ENCODE measurements at places on chromosomes 1 and 21.

- DNase-seq, result no peak
Measured at GRCh38 chr1:38815903-38816627, 43.5 kb downstream of the RRAGC start.

DNA sequence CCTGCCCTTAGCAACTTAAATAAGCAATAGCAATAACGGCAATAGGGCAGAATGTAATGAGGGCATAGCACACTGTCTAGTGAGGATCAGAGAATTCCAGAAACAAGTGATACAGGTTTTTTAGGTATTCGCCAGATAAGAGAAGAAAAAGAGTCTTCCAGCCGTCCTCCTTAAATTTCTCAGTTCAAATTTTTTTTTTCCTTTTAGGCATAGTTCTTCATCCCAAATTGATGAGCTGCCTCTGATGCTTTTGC is 1.8 kb downstream of the PIGV start:
- DNase-seq, result no peak

DNA sequence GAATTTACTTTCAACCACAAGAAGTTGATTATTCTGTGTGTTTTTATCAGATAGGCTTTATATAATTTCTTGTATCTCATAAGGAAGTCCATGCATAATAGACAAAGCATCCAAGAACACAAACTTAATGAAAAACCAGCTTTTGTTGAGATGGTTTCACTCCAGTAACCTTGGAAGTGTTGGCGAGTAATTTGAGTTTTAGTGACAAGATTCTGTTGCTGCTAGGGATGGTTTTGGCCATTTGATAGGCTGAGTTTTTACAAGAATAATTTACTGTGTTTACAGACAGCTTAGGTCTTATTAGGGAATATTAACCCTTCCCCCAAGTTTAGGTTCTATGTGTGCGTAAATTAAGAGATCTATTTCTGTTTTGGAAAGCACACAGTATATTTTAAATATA is 513.6 kb downstream of the USP25 start:
- DNase-seq, result no peak

GRCh38 chr1:207495801-207496792 is at the start of gene CR1:
Gene CR1, plus strand, starts transcription at chr1:207496157. Its CDS starts 111 bp downstream, at chr1:207496268.
- DNase-seq, result peak; percentile 17

GRCh38 chr1:154779551-154780189 is 90.4 kb downstream of the KCNN3 start:
- DNase-seq, result no peak

GRCh38 chr1:90370686-90371447 is 346.2 kb downstream of the BARHL2 start:
- no peak for DNase-seq

- no peak for DNase-seq
Measured at GRCh38 chr21:43854773-43855633, 10.0 kb upstream of the AGPAT3 start.

- DNase-seq, result no peak
Measured at GRCh38 chr1:54238353-54239034, 38.5 kb downstream of the MRPL37 start.
